ENCODE measurements at places on chromosomes 4 and X. TPM values are rescaled to one million over a fixed set of nuclear protein-coding genes. Genes with fewer than 3 reads are reported as not detected.

MAGEB2 gene
- total RNA-seq: not detected

STOX2 gene
- 0.20 TPM for total RNA-seq

GLRB gene
- total RNA-seq: 1.7 TPM

USP27X gene
- 2.6 TPM for total RNA-seq

COL4A6 gene
- total RNA-seq: 0.54 TPM

GABRB1 gene
- not detected for total RNA-seq

CENPI gene
- total RNA-seq: 0.44 TPM

CRLF2 gene
- not detected for total RNA-seq

GLUD2 gene
- total RNA-seq: 7.3 TPM

P2RY10 gene
- not detected for total RNA-seq

USP17L5 gene
- total RNA-seq: not detected

SATL1 gene
- not detected for total RNA-seq

RNF128 gene
- not detected for total RNA-seq

TEX11 gene
- not detected for total RNA-seq

GABRE gene
- 11.2 TPM for total RNA-seq

ARL9 gene
- total RNA-seq: 1.2 TPM

RBMXL3 gene
- not detected for total RNA-seq

TEX13B gene
- total RNA-seq: not detected

TNIP3 gene
- 0.44 TPM for total RNA-seq

HS3ST1 gene
- total RNA-seq: 0.49 TPM

PABPC1L2B gene
- total RNA-seq: not detected

TAF7L gene
- total RNA-seq: 0.05 TPM

C4orf51 gene
- not detected for total RNA-seq

L1CAM gene
- total RNA-seq: not detected

PRSS12 gene
- not detected for total RNA-seq

LIN54 gene
- 7.0 TPM for total RNA-seq

FRMD7 gene
- not detected for total RNA-seq

C4orf50 gene
- total RNA-seq: not detected

ZAR1 gene
- not detected for total RNA-seq

MAB21L2 gene
- total RNA-seq: not detected

GRIA3 gene
- total RNA-seq: 0.69 TPM

TRIM61 gene
- 1.6 TPM for total RNA-seq

SPANXD gene
- total RNA-seq: not detected

JADE1 gene
- 22.1 TPM for total RNA-seq

FGFRL1 gene
- total RNA-seq: 34.8 TPM

SORBS2 gene
- 1.2 TPM for total RNA-seq

SLC7A11 gene
- 5.4 TPM for total RNA-seq

TXK gene
- not detected for total RNA-seq

CHM gene
- 10.3 TPM for total RNA-seq

IL3RA gene
- total RNA-seq: 2.8 TPM

PABPC1L2A gene
- not detected for total RNA-seq

TMEM131L gene
- 6.3 TPM for total RNA-seq

NAA15 gene
- 20.5 TPM for total RNA-seq

CPLX1 gene
- total RNA-seq: not detected

CFAP47 gene
- not detected for total RNA-seq

PDLIM3 gene
- total RNA-seq: 12.6 TPM

AKAP14 gene
- not detected for total RNA-seq

NMU gene
- not detected for total RNA-seq

TIGD4 gene
- total RNA-seq: 0.24 TPM

SPIN2A gene
- total RNA-seq: not detected

SPIN2B gene
- total RNA-seq: 9.0 TPM

ANK2 gene
- total RNA-seq: 100 TPM

All from cardiac ventricle fibroblast (primary cell).